Stimulated activated CD8-positive, alpha-beta memory T cell treated with anti-CD3 and anti-CD28 coated beads, Interleukin-4, amount 100 ng/mL, for 1 hour (primary cell): ENCODE measurements at places on chromosomes 7 and 10.

DNA sequence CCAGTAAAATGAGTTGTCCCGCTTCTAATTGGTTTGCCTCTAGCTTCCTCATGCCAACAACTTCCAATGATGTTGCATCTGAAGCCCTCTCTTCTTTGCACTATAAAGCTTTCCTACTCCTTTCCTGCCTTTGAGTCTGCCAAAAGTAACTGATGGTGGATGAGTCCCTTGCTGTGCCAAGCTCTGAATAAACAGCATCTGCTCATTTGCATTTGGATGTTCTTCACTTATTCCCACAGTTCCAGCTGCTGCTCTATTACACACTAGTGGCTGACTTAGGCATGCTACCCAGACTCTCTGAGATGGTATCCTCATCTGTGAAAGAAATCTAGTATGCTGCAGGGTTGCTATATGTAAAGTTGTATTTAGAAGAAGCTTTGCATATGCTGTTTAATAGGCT is 24.9 kb downstream of the SFR1 start:
- no peak for DNase-seq

DNA sequence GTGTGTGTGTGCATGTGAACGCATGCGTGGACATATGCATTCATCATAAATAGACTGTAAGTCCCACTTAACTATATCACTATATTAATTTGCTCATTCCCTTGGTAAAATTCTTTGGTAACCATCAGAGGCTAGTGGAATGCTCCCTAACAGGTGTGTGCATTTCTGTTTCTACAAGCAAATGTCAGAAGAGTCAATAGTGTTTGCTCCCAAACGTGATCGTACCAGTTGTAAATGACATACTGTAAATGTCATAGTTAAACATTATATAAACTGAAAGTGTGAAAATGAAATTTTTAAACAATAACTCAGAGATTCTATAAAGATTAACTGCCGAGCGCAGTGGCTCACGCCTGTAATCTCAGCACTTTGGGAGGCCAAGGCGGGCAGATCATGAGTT is 94.6 kb downstream of the ANLN start:
- DNase-seq = no peak

DNA sequence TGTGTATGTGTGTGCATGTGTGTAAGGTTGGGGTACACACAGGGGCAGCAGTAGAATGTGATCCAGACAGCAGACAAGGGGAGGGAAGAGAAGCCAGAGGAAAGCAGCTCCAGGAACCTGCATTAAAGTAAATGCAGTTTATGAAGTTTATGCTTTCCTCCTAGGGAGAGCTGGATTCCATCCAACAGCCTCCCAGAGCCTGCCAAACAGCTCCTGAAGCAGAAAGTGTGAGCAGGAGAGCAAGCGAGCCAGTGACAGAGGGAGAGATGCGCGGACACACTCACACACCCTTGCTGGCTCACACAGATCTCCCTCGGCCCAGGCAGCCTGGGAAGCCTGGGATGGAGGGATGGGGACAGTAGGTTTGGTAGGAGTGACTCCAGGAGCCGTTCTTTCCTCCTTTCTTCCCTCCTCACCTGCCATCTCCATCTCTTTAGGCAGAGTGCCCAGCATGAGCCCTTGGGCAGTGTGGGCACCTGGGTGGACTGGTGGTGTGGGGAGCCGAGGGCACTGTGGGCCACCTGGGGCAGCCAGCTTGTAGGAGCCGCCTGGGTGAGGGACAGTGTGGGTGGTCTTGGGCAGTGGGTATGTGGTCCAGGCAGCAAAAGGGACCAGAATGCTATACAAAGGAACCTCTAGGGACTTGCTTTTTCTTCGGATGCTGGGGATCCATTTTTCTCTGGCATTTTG is 46.1 kb downstream of the PAX2 start:
- DNase-seq = no peak

- no peak for DNase-seq
Observed at GRCh38 chr10:47077386-47077785, 166.2 kb downstream of the PTPN20 start.

DNA sequence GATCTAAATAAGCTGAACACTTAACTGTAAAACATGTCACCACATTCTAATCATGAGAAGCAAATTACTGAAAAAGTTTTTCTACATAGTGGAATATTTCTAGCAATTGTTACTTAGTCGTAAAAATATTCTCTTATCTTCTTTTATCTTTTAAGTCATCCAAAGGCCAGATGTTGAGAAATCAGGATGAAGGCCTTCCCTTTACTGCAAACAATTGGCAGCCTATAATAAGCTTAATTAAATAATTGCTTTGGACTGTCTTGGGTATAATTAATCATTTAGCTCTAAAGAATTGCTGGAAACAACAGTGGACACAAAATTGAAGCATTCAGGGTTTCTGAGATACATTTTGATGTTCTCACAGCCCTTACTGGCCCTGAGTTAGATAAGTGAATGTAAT is 226.5 kb downstream of the FANK1 start:
- no peak for DNase-seq
